ENCODE measurements at places on chromosomes 16 and 17.

GRCh38 chr16:68681038-68681437, 35.9 kb downstream of the CDH3 start:
- no peak for DNase-seq

GRCh38 chr16:73220836-73221235, 172.9 kb upstream of the ZFHX3 start:
- no peak for DNase-seq

- DNase-seq: no peak
Observed at GRCh38 chr17:72349491-72349995, 228.7 kb downstream of the SOX9 start.

DNA sequence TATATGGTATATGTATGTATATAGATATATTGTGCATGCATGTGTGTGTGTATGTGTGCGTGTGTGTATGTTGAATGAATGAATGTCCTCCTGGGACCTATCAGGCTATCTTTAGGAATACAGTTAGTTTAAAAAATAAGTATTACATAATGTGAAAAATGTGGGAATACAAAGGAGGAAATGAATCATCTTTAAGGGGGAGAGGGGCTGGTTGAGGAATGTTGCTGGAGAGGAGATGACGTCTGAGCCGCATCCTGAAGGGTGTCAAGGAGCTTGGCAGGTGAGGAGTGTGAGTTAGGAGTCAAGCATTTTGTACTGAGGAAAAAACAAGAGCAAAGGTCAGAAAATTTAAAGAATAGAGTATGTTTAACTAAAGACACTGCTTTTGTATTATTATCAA, 62.4 kb upstream of the NLK start:
- DNase-seq: peak; percentile 10

DNA sequence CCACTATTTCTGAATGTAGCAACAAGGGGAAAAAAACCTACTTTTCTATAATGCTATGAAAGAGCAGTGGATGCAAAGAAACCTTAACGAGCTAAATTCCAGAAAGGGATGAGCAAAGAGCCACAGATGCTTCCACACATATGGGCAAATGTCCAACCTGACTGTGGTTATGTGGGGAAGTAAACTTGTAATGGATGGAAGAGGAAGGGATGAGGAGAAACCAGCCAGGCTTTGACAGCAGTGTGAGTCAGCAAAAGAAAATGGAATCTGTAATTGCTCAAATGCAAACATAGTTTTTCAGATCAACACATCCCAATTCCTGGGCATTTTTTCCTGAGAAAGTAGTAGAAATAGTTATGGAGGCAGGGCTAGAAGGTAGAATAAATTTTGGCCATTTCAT, 204.8 kb upstream of the CPHXL start:
- peak; percentile 72 for DNase-seq

DNA sequence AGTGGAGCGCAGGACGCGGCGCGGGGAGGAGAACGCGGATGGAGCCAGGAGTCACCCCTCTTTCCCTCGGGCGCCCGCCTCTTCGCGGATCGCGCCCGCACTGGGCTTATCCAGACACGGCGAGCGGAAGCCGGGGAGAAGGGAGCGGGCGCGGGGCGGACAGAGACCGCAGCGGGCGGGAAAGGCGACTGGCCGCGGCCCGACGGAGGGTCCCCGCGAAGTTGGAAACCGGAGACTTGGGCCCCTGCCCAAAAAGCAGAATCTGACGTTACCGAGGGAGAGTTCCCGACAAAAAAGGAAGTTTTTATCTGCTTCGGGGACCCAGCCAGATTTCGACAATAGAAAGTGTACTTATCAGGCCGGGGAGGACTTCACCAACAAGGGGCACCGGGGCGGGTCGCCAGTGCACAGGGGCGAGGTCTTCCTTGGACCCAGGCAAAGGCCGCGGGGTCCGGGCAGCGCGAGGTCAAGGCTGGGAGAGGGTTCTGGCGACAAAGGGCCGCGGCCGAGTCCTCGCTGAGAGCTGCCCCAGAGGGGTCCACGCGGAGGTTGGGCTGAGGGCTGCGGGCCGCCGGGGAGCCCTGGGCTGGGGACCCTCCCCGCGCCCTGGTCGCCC, 519 bp downstream of the ST6GALNAC2 start:
- DNase-seq: no peak

- DNase-seq: no peak
Observed at GRCh38 chr16:4465977-4466779, 8.2 kb downstream of the NMRAL1 start.

GRCh38 chr17:8922451-8922850, 43.1 kb downstream of the PIK3R5 start:
- DNase-seq: peak; percentile 90

DNA sequence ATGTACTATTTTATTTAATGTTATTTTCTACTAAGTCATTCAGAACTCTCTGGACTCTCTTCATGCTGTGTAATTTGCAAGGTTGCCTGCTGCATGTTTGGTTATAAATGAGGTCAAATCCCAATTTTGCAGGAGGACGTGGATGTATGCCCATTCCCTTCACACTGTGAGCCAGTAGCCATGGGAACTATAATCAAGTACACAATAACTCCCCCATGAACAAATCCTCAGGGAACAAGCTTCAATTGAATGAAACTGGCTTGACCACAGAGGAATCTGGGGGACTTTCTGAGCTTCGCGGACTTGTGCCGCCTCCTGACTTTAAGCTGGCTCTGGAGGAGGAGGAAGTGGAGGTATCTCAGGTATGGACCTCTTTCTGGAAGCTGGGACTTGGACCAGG, 14.6 kb upstream of the KCTD13 start:
- no peak for DNase-seq

DNA sequence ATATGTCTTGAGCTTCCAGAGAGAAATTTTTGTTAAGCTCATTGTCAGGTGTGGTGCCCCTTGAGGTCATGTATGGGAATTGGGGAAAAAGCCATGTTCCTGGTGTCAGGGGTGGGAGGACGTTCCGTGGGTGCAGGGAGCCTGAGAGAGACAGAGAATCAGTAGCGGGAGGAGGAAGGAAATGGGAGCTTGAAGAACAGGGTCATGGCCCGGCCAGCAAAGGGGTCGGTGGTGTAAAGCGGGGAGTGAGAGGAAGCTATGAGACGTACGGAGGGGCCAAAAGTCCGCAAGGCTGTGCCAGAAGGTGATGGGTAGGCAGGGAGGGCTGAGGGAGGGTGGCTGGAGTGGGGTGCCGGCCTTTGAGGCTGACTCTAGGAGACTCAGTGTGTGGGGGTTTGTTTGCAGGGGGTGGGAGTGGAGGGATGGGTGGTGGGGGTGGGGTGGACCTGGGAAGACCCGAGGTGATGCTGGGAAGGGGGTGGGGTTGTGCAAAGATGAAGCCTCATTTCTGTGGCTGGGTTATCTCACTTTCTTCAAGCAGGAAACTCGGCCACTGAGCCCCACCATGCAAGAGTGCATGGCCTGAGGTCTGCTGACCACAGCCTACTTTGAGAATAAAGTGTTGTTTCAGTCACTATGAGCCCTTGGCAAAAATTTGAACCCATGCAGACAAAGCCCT, 63.6 kb downstream of the PLCG2 start:
- no peak for DNase-seq

GRCh38 chr17:36979565-36979941, 30.8 kb downstream of the AATF start:
- no peak for DNase-seq

GRCh38 chr16:70746040-70746707, 54.8 kb downstream of the VAC14 start:
- DNase-seq: peak; percentile 65

DNA sequence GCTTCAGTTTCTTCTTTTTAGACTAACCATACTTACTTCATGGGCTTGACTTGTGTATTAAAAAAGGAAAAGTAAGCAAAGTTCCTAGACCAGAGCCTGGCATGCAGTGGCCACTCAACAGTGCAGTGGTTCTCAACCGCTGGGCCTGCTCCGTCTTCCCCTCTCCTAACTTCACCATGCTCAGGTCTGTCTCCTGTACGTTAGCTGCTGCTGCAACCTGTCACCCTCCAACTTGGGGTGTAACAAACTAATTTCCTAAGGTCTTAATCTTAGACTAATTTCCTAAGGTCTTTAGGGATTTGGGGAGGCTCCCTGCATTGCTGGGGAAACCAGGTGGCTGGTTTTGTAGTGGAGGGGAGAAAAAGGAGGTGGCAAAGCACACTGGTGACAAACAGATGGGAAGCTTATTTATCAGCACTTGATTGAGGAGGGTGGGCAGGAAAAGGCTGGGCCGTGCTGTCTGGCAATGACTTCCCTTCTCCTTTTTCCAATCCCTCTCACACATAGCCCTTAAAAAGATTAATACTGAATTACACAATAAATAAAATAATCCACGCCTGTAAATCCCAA, 2.2 kb upstream of the ARL4D start:
- DNase-seq: no peak

DNA sequence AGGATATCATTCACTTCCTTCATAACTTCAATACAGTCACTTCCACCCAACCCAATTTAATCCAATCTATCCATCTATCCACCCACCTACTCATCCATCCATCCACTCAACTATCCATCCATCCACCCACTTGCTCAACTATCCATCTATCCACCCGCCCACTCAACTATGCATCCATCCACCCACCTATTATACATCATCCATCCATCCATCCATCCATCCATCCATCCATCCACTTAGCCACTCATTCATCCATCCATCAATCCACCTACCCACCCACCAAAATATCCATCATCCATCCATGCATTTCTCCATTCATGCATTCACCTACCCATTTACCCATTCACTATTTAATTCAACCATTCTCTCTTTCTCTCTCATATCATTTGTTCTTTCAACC, 179.5 kb downstream of the HAPSTR1 start:
- no peak for DNase-seq

DNA sequence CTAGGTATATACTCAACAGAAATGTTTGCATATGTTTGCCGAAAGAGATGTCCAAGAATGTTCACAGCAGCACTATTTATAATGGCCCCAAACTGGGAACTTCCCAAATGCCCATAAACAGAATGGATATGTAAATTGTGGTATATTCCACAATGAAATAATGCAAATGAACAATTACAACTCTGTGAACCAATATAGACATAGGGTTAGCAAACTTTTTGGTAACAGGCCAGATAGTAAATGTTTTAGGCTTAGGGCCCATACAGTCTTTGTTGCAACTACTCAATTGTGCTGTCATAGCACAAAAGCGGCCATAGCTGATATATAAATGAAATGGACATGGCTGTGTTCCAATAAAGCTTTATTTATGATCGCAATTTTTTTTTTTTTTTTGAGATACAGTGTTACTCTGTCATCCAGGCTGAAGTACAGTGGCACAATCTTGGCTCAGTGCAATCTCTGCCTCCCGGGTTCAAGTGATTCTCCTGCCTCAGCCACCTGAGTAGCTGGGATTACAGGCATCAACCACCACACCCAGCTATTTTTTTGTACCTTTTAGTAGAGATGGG, 16.5 kb downstream of the XYLT1 start:
- DNase-seq: no peak

- peak; percentile 9 for DNase-seq
Observed at GRCh38 chr17:51397361-51398127, 137.2 kb downstream of the UTP18 start.

DNA sequence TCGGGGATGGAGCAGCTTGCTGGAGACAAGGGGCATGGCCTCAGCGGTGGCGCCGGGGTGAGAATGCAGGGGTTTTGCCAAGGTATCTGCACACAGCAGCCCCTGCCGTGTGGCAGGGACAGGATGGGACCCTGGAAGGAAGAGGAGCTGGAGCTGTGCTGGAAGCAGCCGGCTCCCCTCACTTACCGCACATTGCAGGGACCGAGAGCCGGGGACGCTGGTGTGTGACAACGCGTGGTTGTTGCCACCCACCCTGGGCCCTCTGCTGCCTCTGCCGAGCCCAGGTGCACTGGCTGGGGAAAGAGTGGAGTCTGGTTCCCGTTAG, 3.0 kb downstream of the NUBP2 start:
- no peak for DNase-seq

GRCh38 chr17:47197821-47198220, 8.7 kb upstream of the CDC27 start:
- no peak for DNase-seq

DNA sequence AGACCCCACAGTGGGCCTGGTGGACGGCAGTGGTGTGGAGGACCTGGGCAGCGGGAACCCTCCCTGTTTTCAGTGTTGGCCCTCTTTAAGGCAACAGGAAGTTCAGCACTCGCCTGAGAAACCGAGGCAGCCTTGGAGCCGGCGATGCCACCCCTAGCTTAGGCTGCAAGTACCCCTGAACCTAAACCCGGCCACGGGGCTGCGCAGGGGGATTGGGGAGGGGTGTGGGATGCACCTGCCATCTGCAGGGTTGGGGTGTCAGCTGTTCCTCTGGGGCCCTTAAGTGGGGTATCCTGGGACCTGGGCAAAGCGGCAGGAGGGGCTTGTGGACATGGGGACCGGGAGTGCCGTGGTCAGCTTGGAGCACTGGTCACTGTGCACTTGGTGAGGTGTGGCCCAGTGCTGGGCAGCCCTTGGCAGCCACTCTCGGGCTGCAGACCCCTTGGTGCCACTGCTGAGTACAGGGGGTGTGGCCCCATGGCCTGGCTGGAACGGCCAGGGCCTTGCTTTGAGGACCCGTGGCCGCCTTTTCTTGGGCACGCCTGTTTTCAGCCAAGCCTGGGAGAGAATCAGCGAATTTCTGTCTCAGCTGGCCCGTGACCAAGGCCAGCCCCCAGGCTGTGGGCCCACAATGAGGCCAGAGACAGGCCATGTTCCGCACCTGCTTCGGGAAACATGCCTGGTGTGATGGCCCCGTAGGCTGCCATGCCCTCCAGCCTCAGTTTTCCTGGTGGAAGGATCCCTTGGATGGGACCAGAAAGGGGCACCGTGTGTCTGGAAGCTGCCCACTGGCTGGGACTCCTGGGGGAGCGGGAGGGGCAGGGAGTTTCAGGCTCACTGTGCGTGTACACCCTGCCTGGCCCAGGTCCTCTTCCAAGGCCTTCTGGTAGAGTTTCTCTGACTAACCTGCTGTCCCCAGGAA, 4.1 kb upstream of the SLC25A10 start:
- DNase-seq: no peak

DNA sequence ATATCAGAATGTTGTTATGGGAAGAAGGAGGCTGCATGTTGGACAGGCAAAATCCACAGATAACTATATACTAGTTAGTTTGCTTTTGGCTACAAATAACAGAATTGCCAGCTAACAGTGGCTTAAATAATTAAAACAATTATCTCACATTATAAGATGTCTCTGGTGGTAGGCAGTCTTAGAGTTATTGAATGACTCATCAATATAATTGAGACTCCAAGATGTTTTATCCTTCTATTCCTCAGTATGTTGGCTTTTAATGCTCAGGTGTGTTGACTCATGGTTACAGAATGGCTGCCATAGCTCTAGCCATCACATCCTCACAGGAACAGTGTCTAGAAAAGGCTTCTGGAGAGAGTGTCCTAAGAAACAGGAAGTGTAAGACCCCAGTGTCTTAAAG, 11.1 kb downstream of the CHP2 start:
- no peak for DNase-seq

DNA sequence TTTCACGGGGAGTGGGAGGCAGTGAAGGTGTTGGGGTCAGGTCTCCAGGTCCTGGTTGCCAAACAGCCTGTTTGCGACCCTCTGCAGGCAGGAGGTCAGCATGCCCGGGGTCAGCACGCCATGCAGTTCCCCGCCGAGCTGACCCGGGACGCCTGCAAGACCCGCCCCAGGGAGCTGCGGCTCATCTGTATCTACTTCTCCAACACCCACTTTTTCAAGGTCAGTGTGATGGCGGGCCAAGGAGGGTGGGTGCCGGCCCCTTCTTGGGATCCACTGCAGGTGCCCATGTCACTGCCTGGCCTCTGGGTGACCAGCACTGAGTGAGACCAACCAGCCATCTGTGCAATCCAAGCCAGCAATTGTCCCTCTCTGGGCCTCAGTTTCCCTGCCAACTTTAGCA, 21.3 kb downstream of the ADGRG5 start:
- no peak for DNase-seq
